ENCODE measurements at places on chromosomes 16 and 17.

DNA sequence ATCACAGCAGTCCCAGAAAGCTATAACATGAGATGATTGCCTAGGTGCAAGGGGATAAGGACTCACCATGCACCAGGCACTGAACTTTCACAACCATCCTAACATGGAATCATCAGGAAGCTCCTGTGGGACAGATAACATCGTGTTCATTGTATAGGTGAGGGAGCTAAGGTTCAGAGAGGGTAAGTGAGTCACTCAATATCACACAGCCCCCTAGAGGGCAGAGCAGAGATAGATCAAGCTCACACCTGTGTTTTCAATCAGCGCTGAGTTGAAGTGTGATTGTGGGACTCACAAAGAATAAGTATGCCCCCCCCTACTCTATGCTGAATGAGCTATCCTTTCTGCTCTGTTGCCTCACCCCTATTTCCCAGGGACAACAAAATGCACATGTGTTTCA lies 377.7 kb upstream of the ERCC4 start:
- no peak for DNase-seq

DNA sequence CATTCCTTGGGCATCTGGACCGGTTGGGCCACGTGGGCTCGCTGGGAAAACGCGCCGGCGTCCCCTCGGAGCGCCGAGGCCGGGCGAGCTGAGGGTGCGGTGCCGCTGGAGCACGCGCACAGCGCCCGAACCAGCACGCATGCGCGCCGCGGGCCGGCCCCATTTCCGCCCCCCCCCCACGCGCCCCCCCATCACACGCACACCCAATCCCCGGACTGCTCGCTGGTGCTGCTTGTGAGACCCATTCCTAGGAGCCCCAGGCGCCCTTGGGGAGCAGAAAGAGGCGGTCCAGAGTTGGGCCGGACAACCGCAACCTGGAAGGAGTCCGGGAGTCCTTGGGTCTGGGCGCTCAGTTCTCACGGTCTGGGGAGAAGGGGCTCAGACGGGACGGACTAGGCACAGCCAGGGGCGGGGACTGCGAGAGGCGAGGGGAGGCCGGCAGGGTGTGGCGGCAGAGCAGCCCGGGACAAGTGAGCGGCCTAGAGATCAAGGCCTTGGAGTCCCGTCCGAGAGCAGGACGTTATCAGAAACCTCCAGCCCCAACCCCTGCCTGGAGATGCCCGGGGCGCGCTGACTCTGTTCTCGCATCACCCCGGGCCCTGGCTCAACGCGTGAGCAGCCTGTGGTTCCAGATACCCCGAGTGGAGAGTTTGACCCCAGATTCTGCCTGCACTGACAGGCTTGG lies 6.0 kb upstream of the CBX8 start:
- DNase-seq: no peak

- no peak for DNase-seq
Measured at GRCh38 chr17:81526662-81527571, 1.3 kb upstream of the FSCN2 start.

- no peak for DNase-seq
Measured at GRCh38 chr16:12235110-12235509, 258.6 kb downstream of the SNX29 start.

DNA sequence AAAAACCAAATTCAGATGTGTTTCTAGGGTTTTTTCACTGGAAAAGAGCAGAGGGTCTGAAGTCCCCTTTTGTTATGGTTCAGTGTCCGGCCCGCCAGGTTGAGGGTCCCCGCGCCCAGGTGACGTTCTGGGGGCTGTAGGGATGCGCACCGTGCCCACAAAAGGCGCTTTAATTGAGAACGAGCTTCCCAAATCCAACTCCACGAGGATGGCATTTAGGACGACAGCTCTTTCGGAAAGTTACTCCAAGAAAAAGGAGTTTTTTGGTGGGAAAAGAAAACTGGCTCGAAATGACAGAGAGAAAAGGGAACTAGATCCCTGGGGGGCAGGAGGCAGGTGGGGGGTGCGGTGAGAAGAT lies 15.9 kb upstream of the ZFHX3 start:
- no peak for DNase-seq

DNA sequence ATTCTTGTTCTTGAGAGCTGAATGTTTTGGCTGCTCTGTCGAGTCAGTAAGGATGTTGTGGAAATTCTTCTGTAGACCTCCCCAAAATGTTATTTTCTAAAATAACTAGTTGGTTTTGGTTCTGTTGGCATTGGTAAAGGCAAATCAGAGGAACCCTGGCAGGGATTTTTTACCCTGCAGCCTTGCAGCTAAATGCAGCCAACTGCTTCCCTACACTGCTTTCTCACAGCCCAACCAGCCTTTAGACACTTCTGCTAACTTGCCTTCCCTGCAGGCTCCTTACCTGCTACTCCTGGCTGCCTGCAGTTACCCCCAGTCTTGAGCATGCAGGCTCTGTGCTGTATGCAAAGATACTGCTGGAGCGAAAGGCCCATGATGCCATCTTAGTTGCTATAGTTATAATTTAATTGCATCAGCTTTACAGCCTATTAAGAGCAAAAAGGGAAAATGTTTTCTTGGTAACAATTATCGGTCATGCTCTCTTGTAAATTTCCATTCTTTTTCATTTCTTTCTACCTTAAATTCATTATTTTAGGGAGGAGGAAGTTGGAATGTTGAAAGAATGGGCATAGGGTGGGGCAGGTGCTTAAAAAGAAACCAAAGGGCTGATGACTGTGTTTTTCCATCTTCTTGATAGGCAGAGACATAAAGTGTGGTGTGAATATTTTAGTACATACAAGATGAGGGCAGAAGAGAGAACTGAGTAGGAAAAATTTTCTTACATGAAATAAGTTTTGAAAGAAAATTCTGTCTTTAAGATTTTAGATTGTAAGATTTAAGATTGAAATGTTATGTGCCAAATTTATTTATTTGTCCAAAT lies 20.0 kb downstream of the NUP93 start:
- no peak for DNase-seq

DNA sequence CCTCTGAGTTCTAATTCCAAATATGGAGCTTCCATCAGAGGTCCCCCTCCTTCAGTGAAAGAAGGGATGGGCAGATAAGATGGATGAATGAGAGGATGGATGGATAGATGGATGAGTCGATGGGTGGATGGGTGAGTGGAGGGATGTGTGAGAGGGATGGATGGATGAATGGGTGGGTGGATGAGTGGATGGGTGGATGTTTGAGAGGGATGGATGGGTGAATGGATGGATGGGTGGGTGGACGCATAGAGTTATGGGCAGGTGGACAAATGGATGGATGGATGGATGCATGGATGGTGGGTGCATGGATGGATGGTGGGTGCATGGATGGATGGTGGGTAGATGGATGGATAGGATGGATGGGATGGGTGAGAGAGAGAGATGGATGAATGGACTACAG lies 69.0 kb downstream of the MGAT5B start:
- no peak for DNase-seq

All from LoVo (cell line).